Mammary epithelial cell (primary cell): ENCODE measurements at places on chromosomes 1 and 21. TPM values are rescaled to one million over a fixed set of nuclear protein-coding genes. Genes with fewer than 3 reads are reported as not detected.
A peak's percentile ranks its signal among the peaks of the same experiment; 100 is the strongest.

DNA sequence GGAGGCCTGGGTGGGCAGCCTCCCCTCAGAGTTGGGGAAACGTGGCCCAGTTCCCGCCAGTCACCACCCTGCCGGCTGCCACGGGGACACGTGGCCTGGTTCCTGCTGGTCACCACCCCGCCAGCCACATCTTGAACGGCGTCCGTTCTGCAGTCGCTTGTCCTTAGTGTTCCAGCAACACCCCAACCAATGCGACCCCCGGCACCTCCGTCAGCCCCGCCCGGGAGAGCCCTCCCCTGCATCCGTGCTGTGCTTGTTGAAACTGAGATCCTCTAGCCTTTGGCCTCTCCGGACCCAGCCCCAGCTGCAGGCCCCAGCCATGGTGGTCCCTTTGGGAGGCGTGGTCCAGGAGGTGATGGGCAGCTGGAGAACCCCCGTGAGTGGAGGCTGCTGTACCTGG is 18.7 kb downstream of the PRKCZ start:
- DNase-seq: no peak

DNA sequence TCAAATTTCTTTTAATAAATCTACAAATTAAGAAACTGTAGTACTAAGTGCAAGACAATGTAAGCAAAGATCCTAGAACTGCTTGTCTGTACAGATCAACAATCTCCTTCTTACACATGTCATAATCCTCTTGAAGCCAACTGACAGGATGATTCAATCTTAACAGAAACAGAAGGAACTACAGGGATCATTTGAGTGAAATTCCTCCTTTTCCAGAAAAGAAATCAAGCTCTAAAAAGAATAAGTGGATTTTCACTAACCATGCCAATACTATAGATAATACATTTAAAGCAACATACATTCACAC is 53.2 kb downstream of the RAB3GAP2 start:
- no peak for DNase-seq

DNA sequence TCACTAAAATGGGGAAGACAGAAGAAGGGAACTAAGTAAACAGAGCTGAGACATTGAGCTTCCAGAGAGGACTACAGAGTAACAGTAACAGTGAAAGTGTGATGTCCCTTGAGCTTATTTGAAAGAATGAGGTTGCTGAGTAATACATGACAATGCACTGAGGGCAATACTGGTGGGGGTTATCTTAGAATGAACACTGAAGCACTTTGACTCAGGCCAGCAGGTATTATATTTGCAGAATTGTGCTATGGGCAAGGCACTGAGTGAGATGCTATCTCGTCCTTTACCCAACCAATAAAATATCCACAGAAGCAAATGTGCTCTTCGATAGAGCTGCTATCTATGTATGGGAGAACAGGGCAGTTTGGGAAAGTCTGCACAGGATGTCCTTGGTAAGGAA is 133.2 kb downstream of the DISP1 start:
- peak; percentile 4 for DNase-seq

GRCh38 chr21:36717976-36718375 is 19.1 kb downstream of the SIM2 start:
- no peak for DNase-seq

DNA sequence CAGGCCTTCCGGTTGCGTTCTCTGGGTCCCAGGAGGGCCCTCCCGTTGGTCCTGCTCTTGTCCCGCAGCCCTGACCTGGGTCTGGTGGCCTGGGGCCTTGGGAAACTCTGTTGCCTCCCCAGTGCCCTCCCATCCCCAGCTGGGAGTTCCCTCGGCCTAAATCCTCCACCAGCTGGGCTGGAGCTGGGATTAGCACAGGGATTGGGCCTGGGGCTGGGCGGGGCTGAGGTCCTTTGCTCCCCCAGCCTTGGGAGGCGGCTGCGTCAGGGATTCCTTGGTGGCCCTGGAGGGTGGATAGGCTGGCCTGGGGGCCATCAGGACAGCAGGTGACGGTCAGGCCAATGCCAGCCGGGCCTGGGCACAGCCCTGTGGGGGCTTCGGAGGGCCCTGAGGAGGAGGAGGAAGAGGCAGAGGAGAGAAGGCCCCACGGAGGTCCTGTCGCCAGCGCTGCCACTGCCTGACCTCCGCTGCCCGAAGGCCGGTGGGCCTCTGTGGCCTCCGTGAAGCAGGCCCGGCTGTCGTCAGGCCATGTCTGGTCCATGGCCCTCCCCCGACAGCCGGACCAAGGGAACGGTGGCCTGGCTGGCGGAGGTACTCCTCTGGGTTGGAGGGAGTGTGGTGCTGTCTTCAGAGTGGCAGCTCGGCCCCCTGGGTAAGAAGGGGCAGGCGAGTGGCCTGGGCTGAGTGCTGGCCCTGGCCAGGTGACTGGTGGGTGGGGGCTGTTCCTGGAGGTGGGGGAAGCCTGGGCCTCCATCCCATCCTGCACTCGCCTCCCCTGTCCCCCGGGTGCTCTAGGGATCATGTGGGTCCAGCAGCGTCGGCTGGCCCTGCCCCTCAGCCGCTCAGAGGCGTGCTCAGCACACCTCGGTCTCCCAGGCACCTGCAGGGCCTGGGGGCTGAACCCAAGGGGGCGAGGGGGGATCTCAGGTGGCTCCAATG is at the start of gene PLCH2:
PLCH2 (plus strand) TSS at position 229 of the 939 bp plus-strand sequence; CDS start at position 529, 300 bp downstream.
- DNase-seq: no peak

DNA sequence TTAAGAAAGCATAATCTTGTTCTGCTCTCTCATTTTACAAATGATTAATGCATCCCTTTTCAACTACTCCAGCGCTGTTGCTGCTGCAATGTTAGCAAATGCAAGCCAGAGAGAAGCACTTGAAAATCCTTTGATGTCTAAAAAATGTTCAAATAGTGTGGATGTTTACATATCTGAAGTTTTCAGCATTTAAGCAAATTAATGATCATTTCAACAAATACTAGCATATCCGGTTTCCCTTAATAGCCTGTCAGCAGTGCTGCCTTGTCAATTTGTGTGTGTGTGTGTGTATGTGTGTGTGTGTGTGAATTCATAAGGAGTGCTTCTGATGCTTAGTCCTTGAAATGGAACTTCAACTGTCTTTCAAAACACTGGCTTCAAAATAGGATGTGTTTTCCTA is 48.1 kb upstream of the WNT2B start:
- DNase-seq: no peak

GRCh38 chr1:68481041-68481440 is 15.8 kb downstream of the DEPDC1 start:
- no peak for DNase-seq

- DNase-seq: no peak
Measured at GRCh38 chr1:185238447-185238846, 78.6 kb downstream of the IVNS1ABP start.

DNA sequence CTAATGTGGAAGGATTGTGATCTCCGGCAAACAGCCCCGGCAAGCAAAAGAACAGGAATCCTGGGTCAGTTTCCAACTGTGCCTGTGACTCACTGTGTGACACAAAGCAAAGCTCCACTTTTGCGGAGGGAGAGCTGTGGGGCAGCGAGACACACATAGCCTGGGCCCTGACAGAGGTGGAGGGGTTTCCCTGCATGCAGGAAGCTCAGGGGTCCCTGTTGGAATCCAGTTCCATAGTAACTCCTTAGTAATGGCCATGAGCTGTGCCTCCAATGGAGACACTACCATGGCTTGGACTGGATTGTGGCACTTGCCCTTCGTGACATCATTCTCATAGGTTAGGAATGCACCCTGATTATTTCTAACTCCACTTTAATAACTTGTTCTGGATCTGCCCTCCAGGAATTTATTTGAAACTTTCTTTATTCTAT is 47.0 kb upstream of the ATF3 start:
- DNase-seq: peak; percentile 16

DNA sequence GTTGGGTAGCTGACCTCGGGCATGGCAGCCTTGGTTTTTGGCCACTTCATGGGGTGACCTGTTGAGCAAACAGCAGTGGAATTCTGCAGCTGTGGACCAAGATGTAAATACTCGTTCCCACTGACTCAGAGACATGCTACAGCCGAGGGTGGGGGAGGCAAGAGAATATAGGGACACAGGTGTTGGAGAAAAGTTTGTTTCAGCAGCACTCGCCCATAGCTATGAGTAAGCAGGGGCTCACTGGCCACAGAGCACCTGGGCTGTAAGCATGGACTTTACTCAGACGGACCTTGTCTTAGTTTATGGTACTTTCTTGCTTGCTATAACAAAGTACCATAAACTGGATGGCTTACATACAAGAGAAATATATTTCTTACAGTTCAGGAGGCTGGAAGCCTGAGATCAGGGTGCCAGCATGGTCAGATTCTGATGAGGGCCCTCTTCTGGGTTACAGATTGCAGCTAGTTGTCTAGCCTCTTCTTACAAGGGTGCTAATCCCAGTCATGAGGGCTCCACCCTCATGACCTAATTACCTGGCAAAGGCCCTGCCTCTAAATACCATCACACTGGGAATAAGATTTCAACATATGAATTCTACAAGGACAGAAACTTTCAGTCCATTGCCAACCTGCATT is 437.2 kb upstream of the DAB1 start:
- peak; percentile 93 for DNase-seq

GRCh38 chr1:115925467-115925866 is 50.8 kb upstream of the SLC22A15 start:
- no peak for DNase-seq

DNA sequence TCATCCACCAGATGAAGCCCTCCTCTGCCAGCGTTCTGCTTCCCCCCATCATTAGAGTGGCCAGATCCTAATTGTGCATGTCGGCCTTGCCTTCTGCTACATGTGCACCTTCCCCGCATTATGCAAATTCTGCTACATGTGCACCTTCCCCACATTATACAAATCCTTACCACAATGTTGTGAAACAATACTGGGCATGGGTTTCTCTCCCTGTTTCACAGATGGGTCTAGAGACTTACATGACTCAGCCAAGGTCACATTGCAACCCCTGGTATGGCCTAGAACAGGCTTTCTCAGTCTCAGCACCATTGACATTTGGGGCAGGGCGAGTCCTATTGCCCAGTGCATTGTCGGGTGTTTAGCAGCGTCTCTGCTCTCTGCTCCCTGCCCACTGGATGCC is 1.0 kb upstream of the CELA2A start:
- DNase-seq: no peak

DNA sequence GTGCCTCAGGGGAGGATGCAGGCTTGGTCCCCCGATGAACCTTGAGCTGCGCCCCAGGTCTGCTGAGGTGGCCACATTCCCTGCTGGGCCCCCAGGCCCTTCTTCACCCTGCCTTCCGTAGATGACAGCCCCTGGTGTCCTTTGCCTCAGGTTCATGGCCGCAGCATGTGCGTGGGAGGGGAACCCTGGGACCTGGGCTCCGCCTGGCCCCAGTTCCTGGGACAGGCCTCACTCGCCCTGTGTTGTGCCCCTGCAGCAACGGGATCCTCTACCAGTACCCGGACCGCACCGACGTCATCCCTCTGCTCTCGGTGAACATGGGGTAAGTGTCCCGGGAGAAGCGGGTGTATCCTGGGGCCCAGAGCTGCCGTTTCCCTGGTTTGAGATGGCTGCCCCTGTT is 5.1 kb upstream of the SLC25A34 start:
- DNase-seq: no peak

DNA sequence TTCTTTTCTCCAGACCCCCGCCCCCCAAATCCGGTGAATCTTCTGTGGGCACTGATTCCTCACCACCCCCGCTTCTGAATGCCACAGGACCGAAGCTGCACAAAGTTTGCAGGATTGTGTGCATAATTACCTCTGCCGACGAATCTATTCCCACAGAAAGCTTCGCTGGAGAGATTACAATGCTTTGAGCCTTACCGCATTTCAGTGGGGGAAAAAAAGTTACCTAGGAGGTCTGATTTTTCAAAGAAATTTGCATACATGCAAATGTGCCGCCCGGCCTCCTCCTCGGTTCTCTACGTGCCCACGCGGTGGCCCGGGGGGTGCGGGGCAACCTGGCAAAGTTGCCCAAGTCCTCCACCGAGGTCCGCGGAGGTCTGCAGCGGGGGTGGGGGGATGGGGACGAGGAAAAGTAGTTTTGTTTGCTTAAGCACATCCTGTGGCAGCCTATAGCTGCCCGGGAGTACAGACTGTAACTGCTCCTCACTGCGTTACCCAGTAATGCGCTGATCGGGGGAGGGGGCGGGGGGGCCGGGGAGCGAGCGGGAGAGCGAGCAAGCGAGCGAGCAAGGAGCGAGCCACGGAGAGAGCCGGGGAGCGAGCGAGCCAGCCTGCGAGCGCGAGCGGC is 563 bp upstream of the NFIA start:
- DNase-seq: no peak

DNA sequence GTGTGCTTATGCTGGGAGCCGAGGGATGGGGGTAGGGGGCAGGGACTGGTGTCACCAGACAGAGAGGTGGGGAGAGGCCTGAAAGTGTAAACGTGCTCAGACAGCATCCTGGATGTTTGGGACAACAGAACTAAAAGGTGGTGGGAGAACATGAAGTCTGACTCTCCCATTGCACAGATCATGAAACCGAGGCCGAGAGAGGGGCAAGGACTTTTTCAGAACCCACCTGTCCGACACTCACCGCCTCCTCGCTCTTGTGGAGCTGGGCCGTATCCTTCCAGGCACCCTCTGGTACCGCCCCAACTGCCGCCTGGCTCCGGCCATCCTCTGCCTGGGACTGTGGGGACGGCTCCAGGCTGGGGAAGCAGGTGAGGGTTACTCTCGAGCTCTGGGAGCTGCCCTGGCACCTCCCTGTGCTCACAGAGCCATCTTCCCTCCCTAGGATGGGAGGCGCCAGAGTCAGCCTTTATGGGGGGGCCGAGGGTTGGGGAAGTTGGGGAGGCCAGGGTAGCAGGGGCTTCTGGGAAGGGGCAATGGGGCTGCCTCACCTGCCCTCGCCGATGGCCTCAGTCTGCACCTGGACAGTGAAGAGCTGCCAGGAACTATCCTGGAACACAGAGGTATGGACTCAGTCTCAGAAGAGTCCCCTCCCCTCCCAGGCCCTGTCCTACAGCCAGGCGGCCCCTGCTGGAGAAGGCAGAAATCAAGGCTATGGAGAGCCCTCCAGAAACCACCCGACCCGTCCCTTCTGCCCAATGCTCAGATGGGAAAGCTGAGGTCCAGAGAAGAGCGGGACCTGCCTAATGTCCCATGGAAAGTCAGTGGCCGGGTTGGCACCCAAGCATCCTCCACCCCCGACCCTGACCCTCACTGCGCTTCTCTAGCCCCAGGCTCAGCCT is 7.0 kb downstream of the ATP13A2 start:
- DNase-seq: no peak

GRCh38 chr1:6686294-6686693 is 15.3 kb downstream of the DNAJC11 start:
- DNase-seq: no peak

GRCh38 chr1:103448560-103448959 is 76.9 kb upstream of the RNPC3 start:
- no peak for DNase-seq

Gene OR2M4
- not detected in 2 replicates for total RNA-seq

Gene GJA5
- 4.6 and 17.0 TPM in 2 replicates for total RNA-seq

Gene LCE3D
- not detected for total RNA-seq

Gene NEXN
- 4.5 and 6.3 TPM in 2 replicates for total RNA-seq

Gene SPATC1L
- 5.0 TPM for total RNA-seq

Gene FNDC10
- total RNA-seq: 9.4 and 16.8 TPM in 2 replicates

Gene NHLH1
- total RNA-seq: not detected

Gene RNU1-2
- total RNA-seq: 1,042 and 1,398 TPM in 2 replicates

Gene BEND5
- total RNA-seq: 0.51 and 0.56 TPM in 2 replicates

Gene C1QTNF12
- 8.8 TPM for total RNA-seq

Gene KIF17
- 0.99 and 2.2 TPM in 2 replicates for total RNA-seq
